Activated naive CD4-positive, alpha-beta T cell (primary cell): ENCODE measurements at places on chromosomes 6 and 20.

GRCh38 chr6:79522609-79523008 is 14.6 kb downstream of the LCA5 start:
- no peak for DNase-seq

GRCh38 chr6:116472706-116473105 is 11.5 kb downstream of the CALHM6 start:
- no peak for DNase-seq

- DNase-seq: no peak
Observed at GRCh38 chr6:46879003-46879402, 42.7 kb downstream of the ADGRF5 start.

DNA sequence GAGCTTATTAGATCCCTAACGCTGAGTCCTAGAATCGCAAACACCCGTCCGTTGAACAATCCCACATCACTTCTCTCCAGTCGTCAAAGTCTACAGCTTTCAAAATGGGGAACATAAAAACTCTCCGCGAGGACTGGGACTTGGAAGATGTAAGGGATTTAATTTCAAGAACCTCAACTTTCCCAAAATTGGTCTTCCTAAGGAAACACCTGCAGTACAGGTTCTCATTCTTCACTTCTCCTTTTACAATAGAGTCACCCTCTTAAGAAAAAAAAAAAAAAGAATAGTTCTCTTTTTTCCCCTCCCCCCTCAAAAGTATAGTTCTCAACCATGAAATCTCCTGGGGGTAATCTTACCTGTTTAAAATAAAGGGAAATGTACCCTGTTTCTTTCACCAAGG is 6.6 kb upstream of the ZBTB22 start:
- DNase-seq: no peak

GRCh38 chr6:14333556-14334305 is 216.2 kb downstream of the CD83 start:
- DNase-seq: no peak

- no peak for DNase-seq
Observed at GRCh38 chr20:50099565-50099991, 13.4 kb downstream of the UBE2V1 start.

- no peak for DNase-seq
Observed at GRCh38 chr6:23823421-23823820, 302.6 kb upstream of the NRSN1 start.

DNA sequence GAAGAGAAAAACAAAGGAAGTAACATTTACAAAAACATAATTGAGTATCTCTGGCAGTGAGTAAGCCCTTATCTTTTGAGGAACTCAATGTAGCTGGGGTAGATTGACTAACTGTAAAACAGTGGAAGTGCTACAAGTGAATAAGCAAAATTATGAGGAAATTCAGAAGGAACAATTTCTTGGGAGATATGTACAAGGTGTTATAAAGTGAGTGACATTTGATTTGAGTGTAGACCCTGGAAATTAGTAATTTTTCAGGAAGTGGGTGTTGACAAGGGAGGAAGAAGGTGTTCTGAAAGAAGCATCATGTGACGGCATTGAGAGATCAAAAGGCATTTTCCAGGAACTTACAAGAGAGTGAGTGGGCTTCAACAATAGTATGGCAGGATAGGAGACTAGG is 22.2 kb downstream of the XRN2 start:
- no peak for DNase-seq

DNA sequence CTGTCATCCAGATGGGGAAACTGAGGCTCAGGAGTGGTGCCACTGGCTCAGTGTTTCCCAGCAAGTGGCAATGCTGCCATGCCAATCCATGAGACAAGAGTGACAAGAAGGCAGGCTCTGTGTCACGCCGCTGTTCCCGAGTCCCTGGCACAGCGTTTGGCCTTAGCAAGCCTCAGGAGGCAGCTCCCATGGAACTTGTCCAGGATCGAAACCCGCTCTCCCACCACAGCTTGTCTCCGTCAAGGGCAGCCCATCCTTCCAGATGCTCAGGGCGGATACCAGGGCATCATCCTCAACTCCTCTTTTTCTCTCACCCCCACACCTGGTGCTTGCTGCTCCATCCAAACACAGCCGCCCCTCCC is 110.6 kb upstream of the PTPN1 start:
- DNase-seq: no peak

GRCh38 chr20:61808447-61808846 is 257.2 kb downstream of the TAF4 start:
- DNase-seq: no peak

GRCh38 chr20:42093542-42094440 is 475.6 kb upstream of the CHD6 start:
- no peak for DNase-seq

GRCh38 chr6:43277643-43278523 is 20.2 kb upstream of the SLC22A7 start:
- no peak for DNase-seq

DNA sequence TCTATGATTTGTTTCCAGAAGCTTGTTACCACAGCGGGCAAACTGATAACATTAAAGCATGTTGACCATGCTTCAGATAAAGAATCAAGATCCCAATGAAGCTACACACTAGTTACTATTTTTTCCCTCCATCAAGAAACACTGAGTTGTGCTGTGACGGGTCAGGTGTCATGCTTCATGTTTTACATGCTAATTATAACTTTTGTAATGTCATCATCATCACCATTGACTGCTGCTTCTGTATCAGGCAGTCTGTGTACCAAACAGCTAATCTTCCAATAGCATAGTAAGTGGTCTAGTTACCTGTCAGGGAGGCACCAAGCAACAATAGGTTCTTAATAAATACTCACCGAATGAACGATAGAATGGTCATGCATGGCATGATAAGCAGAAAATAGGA is 388.1 kb downstream of the THBS2 start:
- no peak for DNase-seq

DNA sequence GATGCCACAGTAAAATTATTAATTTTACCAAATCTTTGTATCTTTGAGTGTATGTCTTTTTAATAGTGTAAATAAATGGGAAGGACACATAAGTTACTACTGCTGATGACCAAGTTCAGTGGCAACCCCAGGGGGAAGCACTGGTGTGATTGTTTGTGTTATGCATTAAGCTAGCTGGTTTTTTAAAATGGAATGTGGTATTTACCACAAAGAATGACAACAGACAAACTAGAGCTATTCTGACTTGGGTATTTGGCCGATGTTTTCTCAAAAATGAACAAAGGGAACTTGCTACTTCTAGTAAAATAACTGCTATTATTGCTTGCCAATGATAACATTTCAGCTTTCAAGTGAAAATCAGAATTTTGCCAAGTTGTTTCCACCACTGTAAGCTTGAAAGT is 2.9 kb downstream of the FNDC1 start:
- no peak for DNase-seq

GRCh38 chr6:71579902-71580301 is 291.3 kb downstream of the OGFRL1 start:
- no peak for DNase-seq

GRCh38 chr6:135243871-135244796 is 63.0 kb downstream of the MYB start:
- DNase-seq: no peak

GRCh38 chr6:132887204-132887603 is 72.8 kb downstream of the RPS12 start:
- no peak for DNase-seq

DNA sequence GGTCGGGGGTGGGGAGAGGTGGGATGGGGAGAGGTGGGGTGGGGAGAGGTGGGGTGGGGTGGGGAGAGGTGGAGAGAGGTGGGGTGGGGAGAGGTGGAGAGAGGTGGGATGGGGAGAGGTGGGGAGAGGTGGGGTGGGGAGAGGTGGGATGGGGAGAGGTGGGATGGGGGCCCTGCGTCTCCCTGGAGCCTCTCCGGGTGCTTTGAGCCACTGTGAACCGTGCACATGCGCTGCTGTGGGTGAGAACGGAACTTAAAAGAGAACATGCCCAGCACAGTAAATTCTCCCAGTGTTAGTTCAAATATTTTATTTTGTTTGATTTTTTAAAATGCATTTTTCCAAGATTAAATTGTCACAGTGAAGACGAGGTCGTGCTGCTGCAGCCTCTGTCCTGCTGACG is 16.7 kb downstream of the SS18L1 start:
- DNase-seq: no peak

DNA sequence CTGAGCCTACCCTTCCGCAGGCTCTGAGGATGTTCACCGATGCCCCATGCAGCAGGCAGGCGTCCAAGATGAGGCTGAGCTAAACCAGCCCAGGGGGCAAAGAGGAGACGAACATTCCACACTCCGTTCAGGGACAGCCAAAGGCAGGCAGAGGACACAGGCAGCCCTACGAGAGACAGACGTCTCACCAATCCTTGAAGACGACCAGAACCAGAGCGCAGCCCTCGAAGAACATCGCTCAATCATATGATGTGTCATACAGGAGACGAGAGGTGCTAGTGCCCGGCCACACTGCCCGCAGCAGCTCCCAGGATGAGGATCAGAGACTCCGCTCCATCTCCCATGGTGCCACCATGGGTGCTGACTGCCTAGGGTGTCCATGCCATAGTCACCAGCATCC is 35.6 kb upstream of the TMEM181 start:
- no peak for DNase-seq

DNA sequence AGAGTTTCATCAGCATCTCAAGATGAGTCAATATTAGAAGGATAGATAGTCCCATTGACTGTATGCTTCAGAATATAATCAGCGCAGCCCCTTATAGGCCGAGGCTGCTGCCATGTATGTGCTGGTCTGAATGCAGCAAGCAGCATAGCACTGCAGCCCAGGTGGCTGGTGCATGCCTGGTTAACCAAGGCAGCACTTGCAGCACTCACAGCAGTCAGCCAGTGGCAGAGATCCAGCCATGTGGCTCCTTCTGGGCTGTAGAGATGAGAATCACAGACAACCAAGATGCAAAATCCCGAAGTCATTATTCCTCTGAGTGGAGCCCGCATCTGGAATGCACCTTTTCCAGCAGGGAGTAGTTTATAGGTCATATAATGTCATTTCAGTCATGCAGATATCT is 251.9 kb downstream of the UST start:
- no peak for DNase-seq

DNA sequence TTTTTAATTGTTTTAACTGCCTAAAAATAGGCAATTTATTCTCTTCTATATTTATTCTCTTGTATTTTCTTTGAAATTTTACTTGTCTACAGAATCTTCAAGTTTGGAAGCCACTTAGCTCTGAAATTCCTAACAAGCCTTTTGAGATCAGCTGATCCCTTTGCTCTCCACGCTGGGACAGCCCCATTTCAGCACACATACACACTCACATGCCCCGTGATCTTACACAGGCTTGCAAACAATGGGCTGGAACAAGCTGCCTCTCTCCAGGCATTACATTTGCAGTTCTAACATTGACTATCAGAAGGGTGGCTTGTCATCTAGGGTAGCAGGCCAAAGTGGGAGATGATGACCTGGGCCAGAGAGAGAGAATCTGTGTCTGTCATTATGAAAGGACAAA is 62.1 kb upstream of the RAB32 start:
- DNase-seq: no peak

- no peak for DNase-seq
Observed at GRCh38 chr6:30735668-30736314, 6.7 kb downstream of the FLOT1 start.

DNA sequence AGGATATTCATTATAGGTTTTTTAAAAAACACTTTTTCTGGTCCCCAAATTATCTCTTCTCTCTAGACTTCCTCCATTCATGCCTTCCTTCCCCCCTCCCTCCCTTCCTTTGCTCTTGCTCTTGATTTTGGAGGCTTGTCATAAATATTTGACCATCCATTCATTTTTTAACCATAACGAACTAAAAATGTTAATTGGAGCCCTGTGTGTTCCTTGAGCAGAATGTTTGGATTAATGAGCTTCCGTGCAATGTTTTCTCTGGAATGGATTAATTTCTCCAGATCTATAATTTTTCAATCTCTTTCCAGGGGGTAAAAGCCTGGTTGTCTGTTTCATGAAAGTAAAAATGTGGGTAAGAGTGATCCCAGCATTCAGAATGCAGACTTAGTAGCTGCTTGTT is 155.5 kb downstream of the ESR1 start:
- DNase-seq: no peak

- DNase-seq: no peak
Observed at GRCh38 chr6:43983191-43983590, 144.1 kb downstream of the MRPL14 start.

DNA sequence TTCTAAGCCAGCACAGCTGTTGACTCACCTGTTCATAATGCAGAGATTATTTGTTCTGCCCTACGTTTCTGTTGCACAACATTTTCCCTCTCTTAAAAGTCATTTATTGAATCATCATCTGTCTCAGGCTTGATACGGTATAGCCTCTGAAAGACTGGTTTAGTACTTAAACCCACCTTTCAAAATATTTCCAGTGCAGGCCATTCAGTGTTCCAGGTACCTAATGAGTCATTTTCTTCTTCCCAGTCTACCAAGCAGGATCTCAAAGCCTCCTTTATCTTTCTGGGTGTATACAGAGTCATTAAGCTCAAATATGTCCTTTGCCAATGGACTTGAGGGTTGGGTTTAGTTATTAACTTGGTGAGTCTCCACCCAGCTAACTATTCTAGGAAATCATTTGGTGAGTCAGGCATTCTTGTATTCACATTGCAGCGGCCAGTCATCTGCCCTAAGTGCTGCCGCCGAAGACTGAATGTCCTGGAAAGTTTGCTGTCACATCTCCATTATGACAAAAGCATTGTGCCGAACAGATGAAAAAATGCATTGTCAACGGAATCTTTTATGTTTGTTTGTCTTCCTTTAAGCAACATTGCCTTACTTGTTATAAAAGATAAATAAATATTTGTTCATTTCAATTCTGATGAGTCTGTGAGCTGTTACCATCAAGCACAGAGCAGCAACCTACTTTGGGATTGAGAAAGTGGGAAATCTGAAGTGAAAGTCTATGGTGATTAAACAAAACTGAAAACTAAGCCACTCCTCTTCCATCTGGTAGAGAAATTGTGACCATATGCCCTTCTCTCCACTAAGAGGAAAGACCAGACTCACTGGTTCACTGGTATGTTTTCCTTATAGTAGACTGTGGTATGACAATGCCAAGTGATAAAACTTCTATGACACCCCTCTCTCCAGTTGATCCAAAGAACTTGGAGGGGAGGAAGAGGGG is 14.3 kb upstream of the FAM135A start:
- no peak for DNase-seq

DNA sequence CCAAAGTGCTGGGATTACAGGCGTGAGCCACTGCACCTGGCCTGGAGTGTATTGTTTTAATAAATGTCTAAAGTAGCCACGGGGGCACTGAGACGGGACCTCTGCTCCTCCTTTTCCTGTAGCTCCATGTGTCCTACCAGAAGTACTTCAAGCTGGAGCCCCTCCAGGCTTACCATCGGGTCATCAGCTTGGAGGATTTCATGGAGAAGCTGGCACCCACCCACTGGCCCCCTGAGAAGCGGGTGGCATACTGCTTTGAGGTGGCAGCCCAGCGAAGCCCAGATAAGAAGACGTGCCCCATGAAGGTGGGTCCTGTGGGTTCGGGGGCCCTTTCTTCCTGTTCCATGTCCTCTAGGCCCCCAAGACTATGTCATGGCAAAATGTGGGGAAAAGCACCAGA is 7.5 kb downstream of the POFUT1 start:
- DNase-seq: no peak

GRCh38 chr20:50308166-50308512 is 117.5 kb downstream of the CEBPB start:
- no peak for DNase-seq

- no peak for DNase-seq
Observed at GRCh38 chr6:55668591-55668990, 89.6 kb upstream of the HMGCLL1 start.

- DNase-seq: no peak
Observed at GRCh38 chr20:58188527-58188926, 39.9 kb downstream of the ANKRD60 start.
